Ascending aorta (tissue), 2 donors: ENCODE measurements at places on chromosomes 5 and 9.

DNA sequence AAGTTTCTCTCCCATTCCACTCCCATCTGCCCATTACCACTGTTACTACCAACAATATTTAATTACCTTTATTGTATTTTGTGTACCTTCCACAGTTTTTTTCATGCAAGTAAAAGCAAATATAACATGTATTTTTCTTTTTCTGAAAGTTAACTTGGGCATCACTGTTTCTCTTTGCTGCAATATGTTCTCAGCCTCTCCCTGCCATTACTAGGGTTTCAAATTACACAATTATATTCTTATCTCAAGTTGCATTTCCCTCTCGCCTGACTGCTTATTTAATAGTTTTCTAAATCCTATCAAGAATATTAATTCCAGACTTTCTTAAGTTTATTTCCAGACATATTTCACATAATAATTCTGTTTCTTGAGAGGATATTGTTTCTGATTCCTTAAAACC, 46.9 kb upstream of the GAS1 start:
- no peaks in the 10 kb centered on the region for H3K27me3 ChIP-seq
- no peak for DNase-seq
- no peak overlapping the region for H3K27ac ChIP-seq
- no peaks in the 10 kb centered on the region for H3K4me1 ChIP-seq

DNA sequence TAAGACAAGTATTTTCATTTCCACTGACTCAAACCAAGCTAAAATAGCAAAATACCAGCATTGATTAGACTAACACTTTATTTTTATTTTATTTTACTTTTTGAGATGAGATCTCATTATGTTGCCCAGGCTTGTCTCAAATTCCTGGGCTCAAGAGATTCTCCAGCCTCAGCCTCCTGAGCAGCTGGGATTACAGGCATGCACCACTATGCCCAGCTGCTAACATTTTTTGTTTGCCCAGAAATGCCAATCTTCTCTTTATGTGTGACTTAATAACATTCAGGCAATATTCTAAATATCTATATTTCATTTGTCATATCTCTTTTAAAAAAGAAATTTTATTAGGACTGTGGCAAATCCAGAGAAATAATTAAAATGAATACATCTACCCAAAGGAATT, 55.0 kb downstream of the OXCT1 start:
- no peak for DNase-seq
- H3K27me3 ChIP-seq = no peaks in the 10 kb centered on the region
- H3K36me3 ChIP-seq = no peaks in the 10 kb centered on the region
- peaks cover 11% of the 10 kb centered on the region for H3K4me1 ChIP-seq

- no peaks in the 10 kb centered on the region for H3K36me3 ChIP-seq
- H3K27me3 ChIP-seq = no peaks in the 10 kb centered on the region
- H3K27ac ChIP-seq = no peak overlapping the region
- no peak for DNase-seq
- H3K4me3 ChIP-seq = no peak overlapping the region
Measured at GRCh38 chr5:36360307-36360706, 58.6 kb upstream of the RANBP3L start.

DNA sequence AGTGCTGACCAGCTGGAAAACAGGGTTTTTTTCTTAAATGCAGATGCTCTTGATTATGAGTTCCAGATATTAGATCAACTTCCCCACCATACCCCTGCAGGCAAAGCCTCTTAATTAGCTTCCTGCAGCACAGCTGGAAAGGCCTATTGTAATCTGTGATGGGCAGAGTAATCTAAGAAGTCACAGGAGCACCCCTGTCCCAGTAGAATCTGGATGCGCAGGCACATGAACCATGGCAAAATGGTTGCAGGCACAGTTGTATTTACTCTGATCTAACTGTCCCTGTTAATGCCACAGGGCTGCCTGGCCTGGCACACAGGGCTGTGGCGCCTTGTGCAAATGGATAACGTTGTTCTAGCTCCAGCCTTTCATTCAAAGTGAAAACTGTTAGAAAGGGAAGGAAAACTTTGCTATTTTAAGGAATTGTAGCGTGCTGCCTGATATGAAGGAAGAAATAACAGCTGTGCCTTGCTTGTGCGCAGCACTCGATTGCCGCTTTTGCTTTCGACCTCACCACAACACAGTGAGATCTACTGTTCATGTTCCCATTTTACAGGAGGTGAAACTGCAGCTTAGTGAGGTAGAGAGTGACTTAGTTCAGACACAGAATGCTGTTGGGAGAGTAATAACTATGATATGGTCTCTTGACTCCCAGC, 2.3 kb downstream of the TGFBI start:
- H3K4me1 ChIP-seq = peaks cover 6% of the 10 kb centered on the region
- no peaks in the 10 kb centered on the region for H3K27me3 ChIP-seq
- H3K4me3 ChIP-seq = peak overlapping the region; percentile 83
- DNase-seq = peak; percentile 55

DNA sequence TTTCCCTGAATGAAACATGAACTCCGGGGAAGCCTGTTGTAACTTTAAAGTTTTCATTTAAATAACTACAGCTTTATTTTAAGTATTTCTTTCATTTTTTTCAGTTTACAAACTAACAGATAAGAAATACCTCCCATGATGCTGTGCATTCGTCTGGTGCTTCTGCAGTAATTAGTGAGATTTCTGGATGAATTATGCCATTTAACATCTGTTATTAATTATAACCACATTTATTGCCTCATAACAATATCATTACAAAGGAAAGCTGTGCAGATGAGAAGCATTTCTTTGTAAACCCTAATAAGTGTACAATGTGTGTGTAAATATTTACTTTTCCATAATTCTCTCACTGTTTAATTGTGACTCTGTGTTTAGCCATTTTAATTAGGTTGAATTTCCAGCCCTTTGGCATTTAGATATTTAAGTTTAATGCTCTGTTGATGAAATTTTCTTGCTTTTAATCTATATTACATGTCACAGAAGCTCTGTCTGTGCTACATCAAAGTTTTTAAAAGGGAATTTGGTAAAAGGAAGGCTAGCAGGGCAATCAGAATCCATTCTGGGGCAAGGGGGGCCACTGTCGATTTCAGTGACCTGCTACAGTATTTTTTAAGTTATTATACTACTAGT, 418.0 kb downstream of the SPATA31D1 start:
- H3K27ac ChIP-seq = no peak overlapping the region
- H3K4me1 ChIP-seq = no peaks in the 10 kb centered on the region
- H3K36me3 ChIP-seq = no peaks in the 10 kb centered on the region
- H3K4me3 ChIP-seq = no peak overlapping the region

- H3K27ac ChIP-seq = no peak overlapping the region
- DNase-seq = no peak
- H3K4me1 ChIP-seq = peaks cover 23% of the 10 kb centered on the region
- H3K4me3 ChIP-seq = no peak overlapping the region
Measured at GRCh38 chr9:129637673-129638439, 4.1 kb downstream of the ASB6 start.

DNA sequence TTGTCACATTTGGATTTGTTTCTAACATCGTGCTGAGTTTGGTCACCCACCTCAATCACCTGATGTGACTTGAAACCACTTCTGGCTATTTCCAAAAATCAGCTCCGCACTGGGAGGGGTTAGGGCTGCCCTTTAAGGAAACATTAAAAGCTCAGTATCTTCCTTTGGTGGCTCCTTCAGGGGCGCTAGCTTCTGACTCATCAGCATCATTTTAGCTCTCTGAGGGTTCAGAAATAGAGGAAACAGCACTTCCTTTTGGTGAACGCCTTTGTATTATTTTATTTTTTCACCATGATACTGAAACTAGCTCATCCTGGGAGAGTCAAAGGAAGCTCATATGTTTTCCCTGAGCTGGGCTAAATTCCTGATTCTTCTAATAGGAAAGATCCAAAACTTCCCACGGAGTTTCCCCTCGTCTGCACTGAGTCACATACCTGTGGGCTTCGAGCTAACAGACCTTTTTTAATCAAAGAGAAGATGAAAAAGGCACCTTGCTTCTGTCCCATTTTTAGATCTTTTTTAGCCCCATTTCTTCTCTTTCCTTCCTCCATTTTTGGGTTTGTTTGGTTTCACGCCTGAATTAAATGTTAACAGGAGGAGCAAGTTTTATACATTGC, 48.2 kb downstream of the ROPN1L start:
- H3K27me3 ChIP-seq = no peaks in the 10 kb centered on the region
- H3K4me3 ChIP-seq = no peak overlapping the region
- H3K4me1 ChIP-seq = peaks cover 2% of the 10 kb centered on the region
- no peak overlapping the region for H3K27ac ChIP-seq

- H3K27me3 ChIP-seq = no peaks in the 10 kb centered on the region
- no peak overlapping the region for H3K27ac ChIP-seq
- no peak overlapping the region for H3K4me3 ChIP-seq
- H3K36me3 ChIP-seq = no peaks in the 10 kb centered on the region
- peaks cover 5% of the 10 kb centered on the region for H3K4me1 ChIP-seq
Measured at GRCh38 chr5:111656580-111656979, 100.4 kb downstream of the NREP start.

GRCh38 chr5:15132816-15133405, 261.3 kb upstream of the ANKH start:
- H3K27me3 ChIP-seq = no peaks in the 10 kb centered on the region
- no peak for DNase-seq
- no peaks in the 10 kb centered on the region for H3K36me3 ChIP-seq
- H3K27ac ChIP-seq = no peak overlapping the region
- H3K4me3 ChIP-seq = no peak overlapping the region

DNA sequence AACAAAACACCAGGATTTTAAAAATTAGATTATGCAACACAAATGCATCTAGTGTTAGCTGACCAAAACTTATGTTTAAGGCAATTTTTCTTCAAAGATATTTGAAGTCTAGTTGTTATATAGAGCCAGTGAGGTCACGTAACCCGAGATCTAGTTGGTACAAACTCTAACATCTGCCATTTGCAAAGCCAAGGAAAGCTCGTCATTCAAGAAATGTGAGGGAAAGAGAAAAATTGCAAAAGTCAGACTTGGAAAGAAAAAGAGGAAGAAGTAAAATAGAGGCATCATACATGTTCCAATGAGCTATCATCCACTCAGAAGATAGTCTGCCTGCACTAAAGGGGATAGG, 293.4 kb upstream of the PUM3 start:
- no peaks in the 10 kb centered on the region for H3K4me1 ChIP-seq
- H3K27ac ChIP-seq = no peak overlapping the region
- DNase-seq = no peak
- no peaks in the 10 kb centered on the region for H3K36me3 ChIP-seq
- H3K4me3 ChIP-seq = no peak overlapping the region

GRCh38 chr5:60835554-60835953, 8.5 kb downstream of the ELOVL7 start:
- no peaks in the 10 kb centered on the region for H3K4me1 ChIP-seq
- H3K4me3 ChIP-seq = no peak overlapping the region
- no peak overlapping the region for H3K27ac ChIP-seq

GRCh38 chr5:8615142-8615858, 746.4 kb downstream of the MTRR start:
- H3K4me1 ChIP-seq = no peaks in the 10 kb centered on the region
- no peak overlapping the region for H3K4me3 ChIP-seq
- DNase-seq = no peak
- H3K27me3 ChIP-seq = no peaks in the 10 kb centered on the region

GRCh38 chr9:134378901-134379338, 52.7 kb downstream of the RXRA start:
- H3K27me3 ChIP-seq = no peaks in the 10 kb centered on the region
- H3K4me1 ChIP-seq = peaks cover 38% of the 10 kb centered on the region
- no peaks in the 10 kb centered on the region for H3K36me3 ChIP-seq
- H3K4me3 ChIP-seq = no peak overlapping the region
- peak overlapping the region; percentile 3 for H3K27ac ChIP-seq
- DNase-seq = no peak

DNA sequence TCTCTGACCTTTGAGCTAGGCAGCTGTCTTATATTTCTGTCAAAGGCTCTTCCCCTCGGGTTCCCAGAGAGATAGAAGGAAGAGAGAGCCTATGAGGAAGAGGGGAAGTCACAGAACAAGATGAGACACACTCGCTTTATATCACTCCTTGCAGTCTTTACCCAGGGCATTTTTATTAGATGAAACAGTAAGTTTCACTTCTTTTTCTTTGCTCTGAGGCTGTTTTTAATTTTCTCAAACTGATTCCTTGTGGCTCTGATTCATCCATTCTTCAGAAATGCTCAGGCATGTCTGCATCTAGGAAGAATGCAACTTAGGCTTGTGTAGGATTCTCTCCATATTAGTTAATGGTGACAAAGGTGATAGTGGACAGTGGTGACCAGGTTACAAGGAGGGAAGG, 132.9 kb upstream of the CHD1 start:
- H3K27me3 ChIP-seq = no peaks in the 10 kb centered on the region
- H3K4me1 ChIP-seq = no peaks in the 10 kb centered on the region
- H3K4me3 ChIP-seq = no peak overlapping the region
- no peaks in the 10 kb centered on the region for H3K36me3 ChIP-seq
- DNase-seq = no peak

- peaks cover 9% of the 10 kb centered on the region for H3K36me3 ChIP-seq
- H3K4me3 ChIP-seq = no peak overlapping the region
- no peaks in the 10 kb centered on the region for H3K27me3 ChIP-seq
- peak overlapping the region; percentile 82 for H3K27ac ChIP-seq
- no peak for DNase-seq
- H3K4me1 ChIP-seq = no peaks in the 10 kb centered on the region
Measured at GRCh38 chr5:133109655-133110483, 58.1 kb downstream of the HSPA4 start.

- peaks cover 38% of the 10 kb centered on the region for H3K27me3 ChIP-seq
- peaks cover 17% of the 10 kb centered on the region for H3K4me1 ChIP-seq
- peak overlapping the region; percentile 52 for H3K4me3 ChIP-seq
Measured at GRCh38 chr5:177404641-177405179, 4.2 kb upstream of the PFN3 start.

- no peak overlapping the region for H3K4me3 ChIP-seq
- no peaks in the 10 kb centered on the region for H3K27me3 ChIP-seq
- H3K4me1 ChIP-seq = peaks cover 24% of the 10 kb centered on the region
Measured at GRCh38 chr5:179800071-179800695, 6.4 kb downstream of the LTC4S start.

- DNase-seq = no peak
- H3K27me3 ChIP-seq = no peaks in the 10 kb centered on the region
- H3K4me3 ChIP-seq = no peak overlapping the region
Measured at GRCh38 chr5:61280205-61280604, 51.9 kb upstream of the ZSWIM6 start.

GRCh38 chr5:156402387-156402921, 75.5 kb downstream of the SGCD start:
- no peak overlapping the region for H3K27ac ChIP-seq
- no peak for DNase-seq
- no peaks in the 10 kb centered on the region for H3K4me1 ChIP-seq
- no peaks in the 10 kb centered on the region for H3K36me3 ChIP-seq

GRCh38 chr5:23268136-23268535, 239.3 kb upstream of the PRDM9 start:
- no peaks in the 10 kb centered on the region for H3K27me3 ChIP-seq
- no peak overlapping the region for H3K27ac ChIP-seq
- H3K36me3 ChIP-seq = no peaks in the 10 kb centered on the region
- H3K4me3 ChIP-seq = no peak overlapping the region
- no peaks in the 10 kb centered on the region for H3K4me1 ChIP-seq

DNA sequence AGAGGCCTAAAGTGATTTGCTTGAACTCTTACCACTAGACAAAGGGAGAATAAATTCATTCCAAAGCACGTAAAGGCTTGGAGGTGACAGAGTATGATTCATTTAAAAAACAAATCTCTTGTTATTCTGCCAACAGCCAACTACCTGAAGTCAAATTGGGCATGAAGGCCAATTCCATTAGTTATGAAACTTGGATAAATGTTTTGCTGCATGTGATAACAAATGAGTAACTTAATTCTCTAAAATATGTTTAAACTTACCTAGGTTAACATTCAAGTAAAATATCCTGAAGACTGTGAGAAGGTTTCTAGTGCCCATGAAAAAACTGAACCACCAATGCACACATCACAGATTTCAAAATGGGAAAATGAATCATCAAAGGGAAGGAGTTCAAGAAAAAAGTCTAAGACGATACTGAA, 120.1 kb upstream of the TSLP start:
- DNase-seq = no peak
- no peak overlapping the region for H3K4me3 ChIP-seq
